Cerebellar cortex (tissue), 1 donor: ENCODE measurements at places on chromosomes 7 and 10.

DNA sequence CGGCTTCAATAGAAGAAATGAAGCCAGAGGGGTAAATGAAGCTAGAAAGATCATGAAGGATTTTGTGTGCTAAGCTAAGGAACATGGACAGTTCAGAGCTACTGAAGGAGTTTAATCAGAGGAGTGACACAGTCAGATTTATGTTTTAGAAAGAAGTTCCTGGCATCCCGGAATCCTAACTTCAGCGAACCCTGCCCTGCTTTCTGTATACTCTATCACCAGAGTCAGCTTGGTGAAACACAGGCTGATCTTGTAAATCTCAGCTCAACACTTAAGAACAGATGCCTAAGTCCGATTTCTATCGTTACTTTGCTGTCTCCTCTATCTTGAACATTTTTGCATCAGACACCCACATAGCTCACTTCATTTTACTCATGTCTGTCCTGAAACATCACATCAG lies 9.1 kb downstream of the AHR start:
- no peak for DNase-seq

DNA sequence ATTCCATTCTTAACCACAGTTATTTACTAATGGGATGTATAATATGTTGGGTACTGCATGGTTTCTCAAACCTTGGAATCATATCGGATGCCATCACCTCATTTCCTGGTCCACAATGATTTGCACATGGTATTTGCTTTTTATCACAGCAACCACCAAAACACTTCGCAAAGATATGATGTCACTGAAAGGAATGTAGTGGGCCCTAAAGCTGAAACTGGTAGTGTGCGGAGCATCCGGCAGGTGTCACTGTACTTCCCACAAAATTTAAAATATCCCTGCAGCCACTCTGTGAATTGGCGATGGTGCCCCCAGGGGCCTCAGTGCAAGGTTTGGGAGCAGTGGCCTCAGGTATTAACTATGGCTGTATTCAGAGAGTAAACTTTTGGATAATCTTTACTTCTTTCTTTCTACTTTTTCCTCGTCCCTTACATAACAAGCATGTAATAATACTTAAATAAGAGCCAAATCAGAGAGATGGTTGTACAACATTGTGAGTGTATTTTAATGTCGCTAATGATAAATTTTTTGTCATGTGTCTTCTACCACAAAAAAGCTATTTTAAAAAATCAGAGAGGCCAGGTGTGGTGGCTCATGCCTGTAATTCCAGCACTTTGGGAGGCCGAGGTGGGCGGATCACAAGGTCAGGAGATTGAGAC lies 66.2 kb downstream of the FAM241B start:
- no peak for DNase-seq

- DNase-seq = no peak
Measured at GRCh38 chr10:80535671-80536360, 1.9 kb upstream of the SH2D4B start.

DNA sequence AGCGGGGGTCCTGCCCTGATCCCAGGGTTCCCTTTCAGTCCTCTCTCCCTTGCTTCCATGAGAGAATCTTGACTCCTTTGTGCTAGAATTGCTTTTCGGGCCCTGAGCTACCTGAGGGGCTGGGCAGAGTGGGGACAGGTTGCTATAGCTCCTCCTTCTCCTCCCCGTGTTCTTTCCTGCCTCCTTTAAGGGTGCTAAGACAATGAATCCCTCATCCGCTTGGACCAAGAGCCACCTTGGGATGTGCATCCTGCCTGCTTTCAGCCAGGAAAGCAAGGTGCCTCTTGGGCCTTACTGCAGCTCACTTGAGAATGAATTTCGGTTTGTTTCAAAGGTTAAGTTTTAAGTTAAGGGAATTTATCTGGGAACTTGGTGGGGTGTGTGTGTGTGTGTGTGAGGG lies 53.6 kb downstream of the ADRA2A start:
- no peak for DNase-seq

- DNase-seq = no peak
Measured at GRCh38 chr7:29138588-29138987, 7.7 kb downstream of the CPVL start.

- DNase-seq = no peak
Measured at GRCh38 chr10:122128357-122128756, 139.4 kb downstream of the TACC2 start.

DNA sequence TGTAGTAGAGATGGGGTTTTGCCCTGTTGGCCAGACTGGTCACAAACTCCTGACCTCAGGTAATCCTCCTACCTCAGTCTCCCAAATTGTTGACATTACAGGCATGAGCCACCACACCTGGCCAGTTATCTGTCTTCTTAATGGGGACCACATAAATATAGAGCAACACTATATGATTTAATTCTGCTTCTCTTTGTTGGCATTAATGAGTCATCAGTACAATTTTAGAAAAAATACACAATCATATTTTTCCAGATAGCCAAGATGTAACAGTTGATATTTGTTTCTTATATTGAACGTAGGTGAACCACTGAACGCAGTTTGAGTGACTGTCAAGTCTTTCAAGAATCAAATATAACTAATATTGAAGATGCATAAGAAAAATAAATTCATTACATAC lies 48.5 kb downstream of the LCOR start:
- DNase-seq = no peak

- DNase-seq = no peak
Measured at GRCh38 chr10:18097524-18097923, 42.7 kb upstream of the CACNB2 start.
